ENCODE measurements at places on chromosomes 5 and 9.

DNA sequence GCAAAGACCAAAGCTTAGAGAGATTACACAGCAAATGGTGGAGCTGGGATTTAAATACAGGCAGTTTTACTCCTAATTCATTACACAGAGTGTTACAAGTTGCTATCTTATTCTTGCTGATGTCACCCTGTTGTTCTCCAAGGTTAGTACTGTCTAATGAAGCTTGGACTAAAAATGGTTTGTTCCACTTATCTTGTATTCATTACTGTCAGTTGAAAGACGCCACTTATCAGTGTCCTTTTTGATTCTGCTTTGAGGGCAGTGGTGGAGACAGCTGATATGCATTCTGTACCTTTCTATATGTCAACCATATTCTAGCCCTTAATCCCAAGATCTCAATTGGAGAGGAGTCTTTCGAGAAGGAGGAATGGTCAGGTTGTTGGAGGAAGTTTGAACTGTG, 14.0 kb upstream of the DENND4C start:
- no peak for DNase-seq

- DNase-seq: no peak
Measured at GRCh38 chr5:151676314-151676712, 10.4 kb downstream of the SPARC start.

DNA sequence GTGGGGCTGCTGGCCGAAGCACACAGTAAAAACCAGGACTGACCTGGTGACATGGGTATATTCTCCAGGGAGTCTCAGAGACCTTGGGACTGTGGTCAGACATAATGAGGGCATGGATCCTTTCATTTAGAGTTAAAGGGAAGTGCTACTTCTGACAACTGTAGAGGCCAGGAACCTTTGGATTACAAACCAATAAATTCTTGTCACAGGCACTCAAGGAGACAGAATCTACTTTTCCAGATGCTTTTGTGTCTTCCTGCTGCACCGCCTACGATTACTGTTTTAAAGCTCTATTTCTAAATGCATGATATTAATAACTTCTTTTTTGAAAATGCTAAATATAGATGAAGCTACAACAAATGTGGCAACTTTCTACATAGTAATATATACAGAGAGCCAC, 106.5 kb upstream of the LPAR1 start:
- DNase-seq: no peak

DNA sequence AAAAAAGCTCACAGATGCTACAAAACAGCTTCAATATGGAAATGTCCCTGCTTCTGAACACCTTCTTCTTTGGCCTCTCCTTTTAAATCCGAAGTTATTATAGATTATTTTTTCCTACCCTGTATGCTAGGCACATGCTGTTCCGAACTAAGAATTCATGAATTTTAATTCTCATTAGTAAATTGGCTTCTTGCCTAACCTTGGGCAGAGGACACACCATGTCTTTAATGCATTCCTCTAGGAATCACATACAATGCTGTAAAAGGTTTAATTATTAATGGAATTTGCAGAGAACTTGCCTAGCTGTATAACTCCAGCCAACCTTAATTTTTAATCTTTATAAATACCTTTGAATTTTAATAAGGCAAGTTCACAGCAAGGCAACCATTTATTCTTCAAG, 234.4 kb downstream of the NTRK2 start:
- no peak for DNase-seq

GRCh38 chr5:156591631-156592030, 258.5 kb upstream of the PPP1R2B start:
- DNase-seq: no peak

GRCh38 chr9:134384811-134385479, 58.7 kb downstream of the RXRA start:
- DNase-seq: no peak

DNA sequence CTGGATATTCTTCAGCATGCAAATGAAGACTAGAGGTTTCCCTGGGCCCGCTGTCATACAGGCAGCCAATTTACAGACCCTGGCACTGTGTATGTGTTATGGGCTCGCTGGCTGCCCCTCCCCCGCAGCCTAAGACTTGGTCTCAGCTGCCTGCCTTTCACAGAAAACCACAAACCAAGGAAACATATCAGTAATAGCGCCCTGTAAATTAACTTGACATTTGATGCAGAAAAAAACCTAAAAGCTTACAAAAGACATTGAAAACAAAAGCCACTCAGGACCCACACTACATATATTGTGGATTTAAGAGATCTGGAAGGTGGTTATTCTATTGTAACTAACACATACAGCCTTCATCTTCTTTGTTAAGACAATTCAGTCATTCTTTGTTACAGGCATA, 287.0 kb upstream of the TMEM161B start:
- no peak for DNase-seq

DNA sequence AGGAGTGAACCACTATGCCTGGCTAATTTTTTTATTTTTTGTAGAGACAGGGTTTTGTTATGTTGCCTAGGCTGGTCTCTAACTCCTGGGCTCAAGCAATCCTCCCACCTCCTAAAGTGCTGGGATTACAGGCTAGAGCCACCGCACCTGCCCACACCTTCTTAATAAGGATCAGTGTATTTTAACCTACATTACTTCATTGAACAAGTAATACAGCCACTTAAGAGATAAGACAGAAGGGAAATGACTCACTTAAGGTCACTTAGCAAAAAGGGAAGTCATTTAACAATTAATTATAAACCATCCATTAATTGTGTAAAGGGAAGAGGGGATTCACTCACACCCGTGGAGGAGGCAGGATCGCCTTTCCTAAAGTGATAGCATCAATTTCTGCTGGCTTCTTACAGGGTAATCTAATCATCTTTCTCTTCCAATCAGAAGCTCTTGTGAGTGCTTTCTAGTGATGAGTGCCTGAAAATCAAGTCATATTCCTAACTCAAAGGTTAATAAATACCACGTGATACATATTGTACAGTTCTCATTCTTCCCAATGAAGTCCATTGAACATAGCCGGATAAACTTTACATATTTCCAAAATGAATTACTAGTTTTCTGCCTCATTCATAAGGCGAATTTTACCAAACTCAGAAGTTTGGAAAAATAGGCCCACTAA, 3.5 kb downstream of the FBXW11 start:
- no peak for DNase-seq

DNA sequence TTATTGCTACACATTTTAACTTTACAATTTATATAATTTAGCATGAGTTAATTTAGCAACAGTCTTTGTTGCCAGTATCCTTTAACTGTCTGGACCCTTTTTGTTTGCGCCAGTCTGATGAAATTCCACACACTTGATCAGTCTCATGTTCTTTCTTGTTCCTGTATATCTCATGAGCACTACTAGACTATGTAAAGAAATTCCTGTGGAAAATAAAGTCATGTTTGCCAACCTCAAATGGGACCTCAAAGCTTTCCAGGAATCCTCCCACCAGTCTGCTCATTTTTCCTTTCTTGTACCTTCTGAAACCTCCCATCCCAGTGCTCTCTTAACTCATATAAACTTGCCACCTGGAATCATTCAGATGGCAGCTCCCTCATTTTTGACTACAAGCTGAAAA, 8.0 kb downstream of the DMXL1 start:
- peak; percentile 4 for DNase-seq

- DNase-seq: peak; percentile 81
Measured at GRCh38 chr5:124583469-124584350, 162.7 kb downstream of the ZNF608 start.

DNA sequence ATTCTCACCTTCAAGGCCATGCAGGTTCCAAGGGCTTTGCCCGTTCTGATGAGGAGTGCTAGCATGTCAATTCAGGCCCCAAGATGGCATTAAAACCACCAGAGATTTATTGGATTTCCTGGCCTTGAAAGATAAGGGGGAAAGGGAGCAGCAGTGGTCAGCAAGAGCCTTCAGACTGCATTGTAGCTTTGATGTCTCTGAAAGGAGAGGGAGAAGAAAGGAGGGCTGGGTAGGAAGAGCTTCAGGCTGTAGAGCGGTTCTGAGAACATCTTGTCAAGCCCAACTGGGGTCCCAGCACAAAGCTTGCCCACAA, 41.8 kb upstream of the FGF1 start:
- DNase-seq: no peak

All from AG08395 (cell line).